ENCODE measurements at places on chromosomes 7 and 10.

- DNase-seq, result no peak
These were observed 319.9 kb downstream of the DPP6 start for GRCh38 chr7:154372011-154372601.

DNA sequence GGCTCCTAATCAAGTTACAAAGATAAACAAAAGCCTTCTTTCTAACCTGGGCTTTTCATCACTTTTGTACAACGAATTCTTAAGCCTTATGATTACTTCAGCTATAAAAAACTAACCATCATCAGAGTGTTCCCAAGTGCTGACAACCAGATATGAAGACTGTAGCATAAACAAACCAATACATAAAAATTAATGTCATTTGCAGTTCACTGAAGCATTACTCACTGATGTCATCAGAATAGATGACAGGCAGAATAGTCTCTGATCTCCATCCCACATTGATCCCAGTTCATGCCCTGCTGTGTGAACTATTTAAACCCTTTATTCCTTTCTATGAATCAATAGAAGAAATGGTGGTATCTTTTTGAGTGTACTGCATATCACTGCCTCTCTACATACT is 84.4 kb downstream of the DNAJC1 start:
- no peak for DNase-seq

DNA sequence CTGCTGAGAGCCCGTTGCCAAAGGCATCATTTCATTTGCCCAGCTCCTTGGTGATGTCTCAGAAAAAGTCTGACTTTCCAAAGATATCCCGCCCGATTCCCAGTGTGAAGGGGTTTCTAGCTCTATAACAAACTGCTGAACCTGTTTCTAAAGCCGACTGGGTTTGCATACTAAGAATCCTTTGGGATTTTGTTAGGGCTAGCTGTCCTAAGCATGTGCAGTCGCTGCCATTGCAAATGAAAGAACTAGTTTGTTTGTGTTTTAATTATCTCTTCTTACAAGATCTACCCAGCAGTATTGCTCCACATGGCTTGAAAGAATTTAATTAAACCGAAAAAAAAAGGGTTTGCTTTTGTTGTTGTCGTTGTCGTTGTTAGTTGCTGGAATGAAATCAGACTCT is 476.6 kb downstream of the GATA3 start:
- no peak for DNase-seq

GRCh38 chr7:73847941-73848723 is 5.8 kb upstream of the METTL27 start:
- no peak for DNase-seq

DNA sequence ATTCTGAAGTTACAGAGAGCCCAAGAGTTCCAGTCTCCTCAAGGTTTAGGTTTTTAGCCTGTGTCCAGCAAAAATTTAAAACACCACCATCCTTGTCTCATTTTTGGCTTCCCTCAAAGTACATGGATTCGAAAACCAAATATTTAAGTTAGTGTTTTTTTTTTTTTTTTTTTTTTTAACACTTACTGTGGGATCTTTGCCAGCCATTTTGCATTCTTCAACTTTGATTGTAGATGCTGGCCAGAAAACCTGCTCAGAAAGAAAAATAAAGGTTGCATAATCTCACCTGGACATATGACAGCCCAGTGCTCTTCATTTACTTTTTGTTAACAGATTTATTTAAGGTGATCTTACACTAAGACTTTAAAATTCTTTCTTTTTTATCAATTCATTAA is 91.6 kb downstream of the SEMA3C start:
- no peak for DNase-seq

DNA sequence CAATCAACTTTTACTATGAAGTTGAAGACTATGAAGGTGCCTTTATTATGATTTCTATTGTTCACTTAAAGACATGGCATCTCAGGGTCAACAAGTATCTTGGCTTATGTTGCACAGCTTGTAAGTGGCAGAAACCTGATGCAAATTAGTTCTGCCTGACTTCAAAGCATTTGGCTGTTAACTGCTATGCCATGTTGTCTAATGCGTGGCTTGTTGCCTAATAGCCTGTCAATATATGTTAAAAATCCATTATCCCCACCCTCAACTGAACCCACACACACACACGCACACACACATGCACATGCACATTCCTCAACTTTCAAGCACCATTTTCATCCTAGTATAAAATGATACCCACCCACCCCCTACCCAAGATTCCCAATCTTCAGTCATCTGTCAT is 217.1 kb downstream of the NRG3 start:
- no peak for DNase-seq

DNA sequence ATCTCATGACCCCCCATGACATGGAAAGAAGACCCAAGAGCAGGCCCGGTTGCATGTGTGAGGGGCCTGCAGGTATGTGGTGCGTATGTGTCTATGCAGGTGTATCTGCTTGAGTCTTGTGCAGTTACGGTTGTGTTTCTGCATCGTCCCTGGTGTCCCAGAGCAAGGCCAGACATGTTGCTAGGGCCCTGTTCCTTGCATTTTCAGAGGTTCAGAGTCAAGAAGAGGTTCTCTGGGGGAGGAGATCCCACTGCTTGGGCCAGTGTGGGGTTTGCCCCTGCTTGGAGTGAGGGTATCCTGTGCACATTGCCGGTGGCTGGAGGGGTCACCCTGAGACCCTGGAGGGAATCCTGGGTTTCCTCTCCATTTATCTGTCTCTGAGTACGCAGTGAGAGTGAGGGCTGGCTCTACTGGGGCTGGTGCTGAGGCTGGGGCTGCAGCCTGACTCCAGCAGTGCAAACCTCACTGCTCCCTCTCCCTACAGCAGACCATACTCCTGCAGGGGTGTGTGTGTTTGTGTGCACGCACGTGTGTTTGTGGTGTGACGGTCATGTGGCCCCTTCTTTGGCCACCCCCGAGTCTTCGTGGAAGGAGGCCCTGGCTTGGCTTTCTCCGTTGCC is 4.1 kb downstream of the TRIM8 start:
- no peak for DNase-seq

- no peak for DNase-seq
These were observed 112.3 kb downstream of the RAB11FIP2 start for GRCh38 chr10:117934477-117934876.

DNA sequence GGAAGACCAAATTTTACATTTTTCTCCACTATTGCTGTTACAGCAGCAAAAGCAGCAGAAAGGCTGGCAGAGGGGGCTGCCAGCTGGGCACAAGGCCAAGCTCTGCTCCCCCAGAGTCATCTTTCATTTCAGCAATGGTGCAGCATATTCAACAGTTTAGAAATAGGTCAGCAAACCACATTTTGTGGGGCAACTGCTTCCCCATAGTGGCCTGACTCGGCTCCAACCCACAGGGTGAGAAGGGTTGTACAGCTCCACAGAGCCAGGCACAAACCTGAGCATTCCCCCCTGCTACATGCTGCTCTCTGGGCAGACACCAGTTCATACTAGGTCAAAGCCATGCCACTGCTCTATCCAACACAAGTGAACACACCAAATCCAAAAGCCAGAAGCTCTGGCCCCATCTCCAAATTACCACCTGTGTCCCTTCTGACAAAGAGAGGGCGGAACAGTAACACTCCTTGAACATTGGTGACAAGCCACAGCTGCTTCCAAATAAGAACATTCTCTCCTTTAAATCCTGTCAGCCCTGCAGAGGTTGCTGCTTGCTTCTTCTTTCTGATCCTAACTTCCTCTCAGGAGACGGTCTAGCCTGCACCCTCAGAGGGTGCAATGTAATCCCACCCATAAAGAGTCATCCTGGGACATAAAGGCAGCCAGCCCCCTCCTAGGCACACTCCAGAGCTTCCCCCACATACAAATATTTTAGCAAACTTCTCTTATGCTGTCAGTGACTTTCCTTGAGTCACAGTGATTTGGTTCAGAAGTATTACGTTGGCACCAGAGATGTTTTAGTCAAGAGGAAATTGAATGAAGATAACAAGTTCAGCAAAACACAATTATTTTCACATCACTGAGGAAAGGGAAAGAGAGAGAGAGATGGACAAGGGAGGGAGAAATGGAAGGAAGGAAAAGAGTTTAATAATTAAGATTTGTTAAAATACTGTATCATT is 39.0 kb upstream of the SLIT1 start:
- no peak for DNase-seq

DNA sequence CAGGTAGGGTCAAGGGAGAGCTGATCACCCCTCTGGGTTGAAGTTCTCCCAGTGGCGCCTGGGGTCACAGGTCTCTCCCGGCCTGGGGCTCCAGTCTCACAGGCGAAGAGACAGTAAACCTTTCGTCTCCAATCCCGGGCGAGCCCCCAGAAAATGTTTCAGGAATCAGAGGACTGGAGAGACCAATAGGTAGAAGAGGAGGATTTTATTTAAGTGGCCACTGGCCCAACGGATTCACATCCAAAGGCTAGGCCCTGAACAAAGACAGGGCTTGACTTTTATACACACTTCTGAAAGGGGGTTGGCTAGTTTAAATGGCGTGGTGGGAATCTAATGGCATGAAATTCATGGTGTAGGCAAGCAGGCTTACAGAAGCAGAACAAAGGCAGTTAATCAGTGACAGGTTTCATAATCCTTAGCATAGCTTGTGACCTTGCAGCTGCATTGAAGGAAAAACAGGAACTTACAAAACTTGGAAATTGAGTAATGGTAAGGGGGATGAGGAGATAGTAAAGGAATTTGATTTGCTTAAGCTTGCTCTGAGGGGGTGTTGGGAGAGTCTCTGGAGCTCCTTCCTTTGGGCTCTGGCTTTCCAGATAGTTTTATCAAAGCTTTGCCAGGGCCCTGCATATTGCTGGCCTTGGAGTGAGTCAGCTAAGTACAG is 105.5 kb downstream of the TRIM24 start:
- DNase-seq, result no peak

DNA sequence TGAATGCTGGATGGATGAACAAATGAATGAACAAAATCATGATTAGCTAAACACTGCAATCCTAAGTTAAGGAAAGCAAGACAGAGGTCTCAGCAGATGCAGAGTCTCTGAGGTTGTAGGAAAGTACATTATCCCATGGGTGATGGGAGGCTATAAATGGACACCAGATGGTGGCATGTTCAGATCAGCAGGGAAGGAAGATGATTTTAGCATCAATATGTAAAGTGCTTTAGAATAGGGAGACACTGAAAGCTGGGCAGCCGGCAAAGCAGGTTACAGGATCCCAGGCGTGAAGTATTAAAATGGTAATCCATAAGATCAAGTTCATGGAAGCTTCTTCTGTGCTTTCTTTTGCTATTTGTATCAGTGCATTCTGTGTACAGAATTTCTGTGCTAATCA is 7.9 kb upstream of the RAPGEF5 start:
- no peak for DNase-seq

GRCh38 chr10:51230887-51231585 is 156.7 kb downstream of the PRKG1 start:
- no peak for DNase-seq

- no peak for DNase-seq
These were observed 55.1 kb upstream of the ITGB8 start for GRCh38 chr7:20275637-20276036.

DNA sequence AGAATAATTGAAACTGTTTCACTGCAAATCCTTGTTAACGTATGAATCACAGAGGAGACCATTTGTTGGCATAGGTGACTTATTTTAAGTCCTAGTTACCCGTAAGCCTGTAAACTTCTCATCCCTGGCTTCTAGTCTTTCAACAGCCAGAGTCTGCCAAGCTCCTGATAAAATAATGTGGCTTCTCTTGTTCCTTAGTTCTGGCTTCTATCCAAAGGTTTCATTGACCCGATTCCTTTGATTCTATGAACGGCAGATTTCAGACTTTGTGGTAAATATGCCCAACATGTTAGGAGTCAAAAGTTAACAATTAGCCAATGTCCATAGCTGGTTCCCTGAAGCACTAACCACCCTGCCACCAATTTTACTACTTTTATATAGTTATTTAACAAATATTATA is 23.3 kb downstream of the DNAH11 start:
- DNase-seq, result no peak

GRCh38 chr10:11112718-11113117 is 95.0 kb downstream of the CELF2 start:
- no peak for DNase-seq

DNA sequence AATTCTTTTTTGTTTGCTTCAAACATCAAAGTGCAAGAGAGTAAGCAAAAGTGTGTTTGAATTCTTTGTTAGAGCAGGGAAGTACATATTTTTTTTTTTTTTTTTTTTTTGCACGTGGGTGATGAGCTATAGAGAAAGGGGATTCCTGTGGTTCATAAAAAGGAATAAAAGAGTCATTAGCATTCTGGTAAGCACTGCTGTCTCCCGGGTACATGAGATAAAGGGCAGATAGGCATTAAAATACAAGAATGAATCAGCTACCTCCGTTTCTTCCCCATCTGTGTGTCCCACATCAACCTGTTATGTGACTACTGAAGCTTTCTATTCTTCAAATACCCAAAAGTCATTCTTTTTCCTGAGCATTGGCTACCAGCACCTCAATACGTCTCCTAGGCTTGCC is 102.4 kb upstream of the SEMA3D start:
- no peak for DNase-seq

GRCh38 chr10:68992636-68993440 is 4.2 kb downstream of the KIFBP start:
- no peak for DNase-seq

DNA sequence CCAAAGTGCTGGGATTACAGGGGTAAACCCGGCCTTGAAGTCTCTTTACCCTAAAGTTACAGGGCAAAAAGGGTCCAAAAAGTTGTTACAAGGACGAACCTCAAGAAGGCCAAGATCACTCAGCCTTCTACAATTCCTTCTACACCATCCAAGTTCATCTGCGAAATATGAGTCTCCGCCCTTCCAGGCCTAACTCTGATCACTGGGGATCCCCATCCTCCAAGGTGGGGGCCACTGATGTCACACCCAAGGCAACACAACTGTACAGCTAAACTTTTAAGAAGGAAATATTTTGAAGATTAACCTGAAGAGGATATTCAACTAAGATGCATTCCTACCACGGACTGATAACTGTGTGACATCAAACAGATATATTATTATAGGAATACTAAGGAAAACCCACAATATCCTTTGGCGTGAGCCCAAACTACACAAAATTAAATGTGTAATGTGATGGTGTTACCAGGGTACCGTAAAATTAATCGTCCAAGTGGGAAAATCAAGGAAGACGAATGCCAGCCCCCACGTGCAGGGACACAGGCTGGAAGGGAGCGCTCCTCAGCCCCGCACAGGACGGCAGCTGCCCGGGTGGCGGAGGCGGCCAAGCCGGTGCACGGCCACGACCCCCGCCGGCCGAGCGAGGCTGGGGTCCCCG is 1.0 kb downstream of the PAXIP1 start:
- DNase-seq, result no peak

- no peak for DNase-seq
These were observed 56.4 kb downstream of the VIPR2 start for GRCh38 chr7:159088016-159088865.

GRCh38 chr7:122884186-122884585 is 2.1 kb downstream of the CADPS2 start:
- no peak for DNase-seq
